ENCODE measurements at places on chromosomes 3 and 15. TPM values are rescaled to one million over a fixed set of nuclear protein-coding genes. Genes with fewer than 3 reads are reported as not detected.

IL17RB gene
- total RNA-seq: 0.16 TPM

NR1I2 gene
- not detected for total RNA-seq

CELF6 gene
- not detected for total RNA-seq

ZNF860 gene
- total RNA-seq: 3.7 TPM

TLR9 gene
- total RNA-seq: 0.25 TPM

TPRG1 gene
- total RNA-seq: 1.1 TPM

ATP13A4 gene
- 0.34 TPM for total RNA-seq
